ENCODE measurements at places on chromosomes 16 and 17.
A peak's percentile ranks its signal among the peaks of the same experiment; 100 is the strongest.

DNA sequence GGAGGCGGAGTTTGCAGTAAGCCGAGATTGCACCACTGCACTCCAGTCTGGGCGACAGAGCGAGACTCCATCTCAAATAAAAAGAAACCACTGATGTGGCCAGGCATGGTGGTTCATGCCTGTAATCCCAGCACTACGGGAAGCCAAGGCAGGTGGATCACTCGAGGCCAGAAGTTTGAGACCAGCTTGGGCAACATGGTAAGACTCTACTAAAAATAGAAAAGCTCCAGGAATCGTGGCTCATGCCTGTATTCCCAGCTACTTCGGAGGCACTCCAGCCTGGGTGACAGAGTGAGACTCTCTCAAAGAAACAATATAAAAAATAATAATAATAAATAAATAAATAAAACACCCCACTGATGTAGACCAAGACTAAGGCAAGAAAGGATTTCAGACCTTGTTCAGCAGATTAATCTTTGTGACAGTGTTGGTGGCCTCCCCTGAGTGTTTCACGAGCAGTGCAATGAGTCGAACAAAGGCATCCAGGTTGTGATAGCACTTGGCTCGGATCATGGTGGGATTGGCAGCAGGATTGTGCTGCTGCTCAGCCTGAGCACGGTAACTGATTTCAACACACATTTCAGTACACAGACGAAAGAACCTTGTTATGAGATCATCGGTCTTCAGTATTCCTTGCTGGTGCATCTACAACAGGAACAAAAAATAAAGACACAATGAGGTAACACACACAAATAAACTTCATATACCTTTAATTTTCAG is 18.6 kb downstream of the SETD6 start:
- DNase-seq: no peak

DNA sequence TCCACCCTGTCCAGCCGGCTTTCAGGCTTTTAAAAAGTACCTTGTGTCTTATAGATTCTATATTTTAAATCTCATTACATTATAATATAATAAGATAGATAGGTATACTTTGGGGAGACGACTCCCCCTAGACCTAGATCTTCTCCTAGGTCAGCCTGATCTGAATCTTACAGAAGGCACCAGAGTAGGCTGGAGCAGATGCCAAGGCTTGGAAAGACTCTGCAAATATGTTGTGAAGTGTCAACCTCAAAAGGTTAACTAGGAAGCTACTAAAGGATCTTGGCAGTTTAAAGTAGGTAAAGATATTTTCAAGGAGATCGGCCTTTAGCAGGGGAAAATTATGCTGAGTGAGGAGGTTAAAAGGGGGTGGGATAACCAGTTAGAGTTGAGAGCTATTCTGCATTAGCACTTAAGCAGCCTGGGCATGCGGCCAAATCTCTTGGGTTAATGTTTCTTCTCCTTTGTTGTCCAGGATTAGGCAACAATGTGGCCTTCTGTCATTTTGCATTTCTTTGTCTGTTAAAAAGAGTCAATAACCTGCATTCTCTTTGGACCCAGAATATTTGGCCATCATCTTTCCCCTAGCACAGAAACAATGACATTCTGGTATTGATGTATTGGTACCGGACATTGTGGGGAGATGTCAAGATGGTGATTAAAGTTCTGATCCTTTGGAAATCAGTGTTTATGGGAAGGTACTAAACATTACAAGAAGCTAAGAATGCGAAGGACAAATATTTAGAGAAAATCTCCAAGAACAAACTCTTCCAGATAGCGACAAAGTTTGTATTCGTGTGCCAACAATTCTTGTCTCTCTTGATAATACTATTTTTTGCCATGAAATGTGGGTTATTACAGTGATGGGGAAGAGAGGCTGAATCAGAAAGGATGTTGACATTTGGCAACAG is 51.2 kb upstream of the DHX40 start:
- peak; percentile 84 for DNase-seq

GRCh38 chr17:3039736-3040135 is 23.7 kb downstream of the OR1D5 start:
- DNase-seq: no peak

DNA sequence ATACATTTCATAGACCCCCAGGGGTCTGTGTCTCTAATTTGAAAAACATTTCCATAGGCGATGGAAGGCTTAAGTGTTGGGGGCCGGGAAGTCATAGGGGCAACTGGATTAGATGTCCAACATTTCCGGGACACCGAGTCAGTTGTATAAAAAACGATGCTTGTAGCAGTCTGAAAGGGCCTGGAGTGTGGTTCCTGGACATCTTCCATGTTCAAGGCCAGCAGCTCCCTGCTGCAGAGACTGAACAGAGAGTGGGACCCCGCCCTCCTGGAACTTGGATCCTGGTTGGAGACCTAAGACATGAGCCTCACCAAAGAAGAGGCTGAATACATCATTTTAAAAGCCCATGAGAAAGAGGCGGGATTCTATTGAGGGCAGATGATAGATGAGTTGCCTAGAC is 82.0 kb upstream of the ZNF423 start:
- DNase-seq: no peak

- DNase-seq: no peak
Observed at GRCh38 chr16:1012722-1013592, 31.4 kb downstream of the SOX8 start.

DNA sequence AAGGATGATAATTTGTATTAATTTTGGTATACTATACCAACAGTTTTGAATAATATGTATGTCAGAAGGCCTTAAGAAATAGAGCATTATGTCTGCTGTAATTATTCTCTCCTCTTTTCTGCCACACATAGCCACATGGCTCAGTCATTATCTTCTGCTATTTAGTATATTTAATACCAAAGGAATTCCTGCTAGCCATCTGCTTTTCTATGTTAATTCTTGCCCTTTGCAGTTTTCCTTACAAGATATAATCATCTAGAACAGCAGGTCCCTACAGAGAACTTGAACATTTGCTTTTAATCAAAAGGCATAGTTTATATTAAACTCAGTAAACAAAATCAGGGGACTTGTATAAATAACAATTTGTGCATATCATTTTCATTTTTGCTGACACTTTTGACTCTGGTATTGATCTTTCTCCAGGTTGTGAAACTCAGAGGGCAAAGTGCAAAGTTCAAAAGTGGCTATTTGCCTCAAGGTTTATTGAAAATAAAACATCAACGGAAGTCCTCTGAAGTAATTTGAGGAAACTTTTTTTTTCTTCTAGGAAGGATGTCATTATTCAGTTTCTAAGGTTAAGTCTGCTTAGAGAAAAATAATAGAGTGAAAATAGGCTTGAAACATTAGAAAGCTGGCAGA is 702.0 kb downstream of the KCNJ2 start:
- DNase-seq: no peak

GRCh38 chr17:18368946-18369345 is 5.6 kb upstream of the SHMT1 start:
- no peak for DNase-seq

- DNase-seq: no peak
Observed at GRCh38 chr16:16014329-16015224, 65.2 kb downstream of the ABCC1 start.

- DNase-seq: no peak
Observed at GRCh38 chr16:76309639-76310335, 32.6 kb downstream of the CNTNAP4 start.

DNA sequence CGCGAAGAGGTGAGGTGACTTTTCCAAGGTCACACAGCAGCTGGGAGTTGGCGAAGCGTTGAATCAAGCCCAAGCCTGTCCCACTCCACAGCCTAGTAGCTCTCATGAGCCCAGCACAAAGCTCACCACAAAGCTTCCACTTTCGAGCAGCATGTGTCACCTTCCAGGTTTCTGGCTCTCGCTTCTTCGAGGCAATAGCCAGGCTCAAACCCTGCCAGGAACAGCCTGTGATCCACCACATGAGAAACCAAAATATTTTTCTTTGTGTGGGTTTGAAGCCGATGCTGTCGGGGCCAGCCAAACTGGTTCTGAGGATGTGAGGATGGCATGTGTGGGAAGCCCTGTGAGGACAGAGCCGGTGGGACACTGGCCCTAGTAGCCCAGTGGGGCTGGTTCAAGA is 68.1 kb downstream of the COG7 start:
- no peak for DNase-seq

DNA sequence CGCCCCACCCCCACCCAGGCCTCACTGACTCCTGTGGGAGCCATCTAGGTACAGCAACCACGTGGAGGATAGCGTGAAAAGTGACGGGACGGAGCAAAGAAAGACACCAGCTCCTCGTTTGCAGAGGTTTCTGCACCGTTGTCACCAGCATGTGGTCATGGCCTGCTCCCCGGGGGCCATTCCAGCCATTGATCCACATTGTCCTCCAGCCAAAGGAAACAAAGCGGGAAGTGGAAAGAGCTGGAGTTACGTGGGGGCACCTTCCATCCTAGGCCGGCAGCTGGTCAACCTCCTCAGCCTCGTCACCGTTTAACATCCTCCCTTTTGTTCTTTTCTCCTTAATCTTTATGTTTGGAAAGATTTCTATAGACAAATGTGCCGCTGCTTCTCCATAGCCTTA is 153.7 kb downstream of the RPTOR start:
- no peak for DNase-seq

- DNase-seq: no peak
Observed at GRCh38 chr16:66849021-66849420, 4.8 kb downstream of the CA7 start.

DNA sequence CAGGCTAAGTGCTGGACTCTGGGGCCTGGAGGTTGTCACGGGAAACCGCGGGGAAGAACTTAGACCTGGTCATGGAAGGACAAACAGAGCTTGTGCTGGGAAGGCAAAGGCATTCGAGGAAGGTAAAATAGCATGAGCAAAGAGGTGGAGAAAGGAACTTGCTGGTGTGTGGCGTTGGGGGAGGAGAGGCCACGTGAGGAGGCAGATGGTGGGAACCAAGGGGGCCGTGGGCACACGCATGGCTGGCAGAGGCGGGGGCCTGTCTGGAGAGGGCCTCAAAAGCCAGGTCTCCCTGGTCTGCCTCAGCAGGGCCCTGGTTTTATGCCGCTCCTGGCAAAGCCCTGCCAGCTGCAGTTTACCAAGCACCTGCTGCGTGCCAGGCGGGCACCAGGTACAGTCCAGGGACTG is 15.3 kb downstream of the CORO7 start:
- DNase-seq: no peak

- DNase-seq: no peak
Observed at GRCh38 chr17:51189628-51190027, 23.4 kb downstream of the NME2 start.

GRCh38 chr16:49661465-49662187 is 194.3 kb downstream of the ZNF423 start:
- no peak for DNase-seq

DNA sequence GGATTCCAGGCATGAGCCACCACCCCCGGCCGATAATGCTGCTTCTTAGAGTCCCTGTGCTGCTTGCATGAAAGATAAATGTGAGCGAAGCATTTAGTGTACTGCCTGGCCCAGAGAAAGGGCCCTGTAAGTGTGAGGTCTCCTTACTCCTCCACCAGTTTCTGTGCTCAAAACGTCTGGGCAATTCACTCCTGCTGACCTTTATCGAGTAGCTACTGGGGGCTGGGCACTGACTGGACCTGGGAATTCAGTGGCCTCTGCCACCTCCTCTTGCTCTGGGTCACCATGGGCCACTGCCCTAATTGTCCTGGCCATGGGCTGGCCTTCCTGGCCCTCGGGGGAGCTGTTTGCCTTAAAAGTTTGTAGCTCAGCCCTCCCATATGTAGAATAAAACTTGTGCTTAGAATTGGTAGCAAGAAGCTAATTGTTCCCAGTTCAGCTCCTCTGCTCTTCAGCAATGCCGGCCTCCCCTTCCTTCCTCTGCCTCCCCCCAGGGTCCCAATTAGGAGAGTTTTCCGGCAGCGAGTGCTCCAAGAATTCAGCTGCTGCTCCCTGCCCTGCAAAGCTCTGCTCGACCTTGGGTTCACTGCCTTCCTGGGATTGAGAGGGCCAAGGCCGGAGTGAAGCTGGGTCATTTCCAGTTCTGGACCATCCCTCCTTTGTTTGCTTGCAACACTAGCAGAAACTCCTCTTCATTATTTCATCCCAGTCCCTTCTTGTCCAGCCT is 98.9 kb upstream of the CDC42EP4 start:
- no peak for DNase-seq

GRCh38 chr16:53678756-53679343 is 24.8 kb downstream of the RPGRIP1L start:
- DNase-seq: no peak

DNA sequence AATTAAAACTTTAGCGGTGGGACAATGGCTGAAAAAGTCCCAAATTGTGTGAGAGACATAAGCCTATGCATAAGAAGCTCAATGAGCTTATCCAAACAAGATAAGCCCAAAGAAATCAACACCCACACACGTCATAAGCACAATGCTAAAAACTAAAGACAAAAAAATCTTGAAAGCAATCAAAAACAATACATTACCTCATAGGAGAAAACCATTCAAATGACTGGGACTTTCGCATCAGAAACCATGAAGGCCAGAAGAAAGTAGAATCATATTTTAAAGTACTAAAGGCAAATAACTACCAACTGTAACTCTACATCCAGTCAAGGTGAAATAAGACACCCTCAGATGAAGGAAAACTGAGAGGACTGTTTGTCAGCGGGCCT is 50.2 kb downstream of the ZCCHC14 start:
- DNase-seq: no peak

DNA sequence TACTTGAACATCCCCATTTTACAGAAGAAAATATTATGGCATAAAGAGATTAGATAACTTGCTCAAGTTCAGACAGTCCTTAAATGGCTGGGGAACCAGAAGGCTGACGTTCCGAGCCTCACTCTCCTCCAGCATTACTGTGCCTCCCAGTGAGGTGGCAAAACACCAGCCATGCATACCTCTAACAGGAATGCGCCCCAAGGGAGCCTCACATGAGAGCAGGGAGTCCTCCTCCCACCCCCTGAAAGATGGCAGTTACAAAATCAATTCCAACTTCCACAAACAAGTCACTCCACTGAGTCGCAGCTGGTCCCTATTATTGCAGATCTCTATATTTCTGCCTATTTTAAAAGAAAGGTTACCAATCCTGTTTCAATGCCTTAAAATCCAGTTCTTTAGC is 55.5 kb downstream of the ANKFY1 start:
- no peak for DNase-seq

DNA sequence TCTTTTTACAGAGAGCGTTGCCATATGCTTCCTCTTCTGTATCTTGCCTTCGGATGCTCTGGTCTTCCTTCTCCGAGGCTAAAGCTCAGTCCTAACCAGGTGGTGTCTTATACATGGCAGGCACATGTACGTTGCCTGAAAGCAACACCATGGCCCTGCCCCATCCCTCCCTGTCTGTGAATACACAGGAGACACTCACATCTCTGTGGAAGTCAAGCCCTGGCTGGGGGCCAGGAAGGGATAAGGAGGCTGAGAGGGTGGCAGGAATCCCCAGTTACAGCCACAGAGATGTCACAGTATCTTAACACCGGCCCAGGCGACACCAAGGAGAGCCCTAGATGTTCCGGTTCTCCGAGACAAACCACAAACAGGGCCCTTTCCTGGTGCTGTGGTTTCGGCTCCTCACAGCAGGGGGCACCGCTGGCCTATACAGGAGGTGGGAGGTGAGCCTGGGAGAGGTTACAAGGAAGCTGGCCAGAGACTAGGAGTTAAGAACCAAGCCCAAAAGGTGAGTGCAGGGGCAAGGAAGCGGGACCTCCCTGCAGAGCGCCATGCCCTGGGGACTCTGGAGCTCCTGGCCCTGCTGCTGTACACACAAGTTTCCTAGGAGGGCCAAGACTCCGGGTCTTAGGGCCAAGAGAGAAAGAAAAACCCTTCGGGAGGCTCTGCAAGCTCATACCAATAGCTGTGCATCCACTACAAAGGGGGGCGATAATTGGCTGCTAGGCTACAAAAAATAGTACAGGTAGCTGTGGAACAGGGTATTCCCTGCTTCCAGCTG is 41.7 kb downstream of the SRL start:
- no peak for DNase-seq

GRCh38 chr16:78925083-78925767 is 675.3 kb downstream of the MAF start:
- no peak for DNase-seq
